ENCODE measurements at places on chromosomes 7 and 10.

- DNase-seq: no peak
Observed at GRCh38 chr10:131187274-131187673, 124.2 kb downstream of the TCERG1L start.

DNA sequence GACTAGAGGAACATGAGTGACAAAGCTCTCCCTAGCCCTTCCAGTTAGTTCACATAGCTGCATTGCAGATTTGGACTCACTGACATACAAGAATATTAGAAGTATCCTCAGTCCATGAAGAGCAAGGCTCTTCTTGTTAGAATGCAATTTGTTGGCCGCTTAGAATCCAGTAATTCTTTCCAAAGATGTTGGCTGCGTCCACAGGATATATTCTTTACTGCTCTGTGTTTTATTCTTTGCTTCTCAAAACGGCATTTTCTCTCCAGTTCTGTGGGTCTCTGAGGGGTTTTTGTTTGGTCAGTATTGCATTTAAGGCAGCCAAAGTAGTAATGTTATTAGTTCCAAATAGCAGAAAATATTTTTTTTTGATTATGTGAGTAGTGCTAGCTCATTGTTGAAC is 588.6 kb downstream of the DNAJB9 start:
- no peak for DNase-seq

- DNase-seq: no peak
Observed at GRCh38 chr7:46576950-46577349, 655.9 kb upstream of the IGFBP3 start.

- DNase-seq: no peak
Observed at GRCh38 chr7:36967387-36967786, 243.1 kb upstream of the AOAH start.

DNA sequence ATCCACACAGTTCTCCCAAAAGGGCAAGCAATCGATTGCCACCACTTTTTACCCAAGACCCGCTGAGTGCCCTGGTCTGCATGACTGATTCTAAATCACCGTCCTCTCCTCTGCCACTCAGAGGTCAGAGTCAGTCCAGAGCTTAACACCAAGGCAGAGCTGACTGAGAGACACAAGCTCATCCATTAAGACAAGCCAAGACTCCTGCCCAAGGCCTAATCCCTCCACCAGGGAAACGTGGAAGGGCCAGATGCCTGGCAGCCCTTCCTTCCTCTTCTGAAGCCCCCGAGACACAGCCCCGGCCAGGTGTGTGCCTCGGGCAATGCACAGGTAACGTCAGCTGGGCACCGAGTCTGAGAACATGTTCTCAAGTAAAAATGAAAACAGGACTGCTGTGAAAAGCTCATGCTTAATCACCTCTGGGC is 51.7 kb downstream of the DIP2C start:
- no peak for DNase-seq

DNA sequence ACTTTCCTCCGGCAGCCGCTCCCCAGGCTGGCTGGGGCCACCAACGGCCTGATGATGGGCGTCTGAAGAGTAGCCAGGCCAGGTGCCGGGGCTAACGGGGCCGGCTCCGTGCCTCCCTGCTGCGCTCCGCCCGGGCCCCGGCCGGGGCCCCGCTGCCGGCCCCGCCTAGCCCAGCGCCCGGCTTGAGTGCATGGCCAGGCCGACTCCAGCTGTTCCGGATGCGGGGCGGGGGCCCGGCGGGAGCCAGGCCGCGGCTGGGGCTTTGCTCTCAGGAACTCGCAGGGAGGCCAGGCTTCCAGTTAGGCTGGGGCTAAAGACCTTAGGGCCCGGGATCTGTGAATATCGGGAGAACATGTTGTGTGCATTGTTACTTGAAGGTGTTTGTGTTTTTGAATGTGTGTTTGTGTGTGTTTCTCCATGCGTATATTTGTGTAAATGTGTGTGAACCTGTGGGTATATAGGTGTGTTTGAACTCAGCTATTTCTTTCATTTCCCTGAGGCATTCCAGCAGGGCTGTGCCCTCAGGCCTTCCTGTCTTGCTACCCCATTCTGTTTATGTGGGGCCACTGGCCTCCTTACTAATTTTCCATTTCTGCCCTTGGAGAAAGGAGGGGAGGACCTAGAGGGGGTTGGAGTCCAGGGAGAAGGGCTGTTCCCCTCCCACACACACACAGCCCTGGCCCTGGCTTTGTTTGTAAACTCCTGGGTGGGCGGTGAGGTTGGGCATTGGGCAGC is 1.1 kb upstream of the LBX1 start:
- DNase-seq: peak; percentile 74

- no peak for DNase-seq
Observed at GRCh38 chr10:88067737-88068136, 204.3 kb downstream of the PTEN start.

DNA sequence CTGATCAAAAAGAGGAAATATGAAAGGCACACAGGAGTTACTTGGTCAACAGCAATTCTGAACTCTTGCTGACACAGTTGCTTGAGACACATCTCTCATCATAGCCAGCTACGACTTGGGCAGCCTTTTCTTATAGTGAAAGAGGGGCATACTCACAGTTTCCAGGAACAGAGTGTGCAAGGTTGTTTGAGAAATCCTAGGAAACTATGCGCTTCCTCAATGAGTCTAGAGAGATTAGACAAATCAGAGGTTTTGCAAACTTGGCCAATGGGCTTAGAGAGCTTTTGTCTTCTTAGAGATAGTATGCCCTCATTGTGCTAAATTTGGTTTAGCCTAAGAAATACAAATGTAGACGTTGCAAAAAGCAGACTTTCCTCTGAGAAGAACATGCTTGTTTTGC is 370.4 kb downstream of the HGF start:
- no peak for DNase-seq

DNA sequence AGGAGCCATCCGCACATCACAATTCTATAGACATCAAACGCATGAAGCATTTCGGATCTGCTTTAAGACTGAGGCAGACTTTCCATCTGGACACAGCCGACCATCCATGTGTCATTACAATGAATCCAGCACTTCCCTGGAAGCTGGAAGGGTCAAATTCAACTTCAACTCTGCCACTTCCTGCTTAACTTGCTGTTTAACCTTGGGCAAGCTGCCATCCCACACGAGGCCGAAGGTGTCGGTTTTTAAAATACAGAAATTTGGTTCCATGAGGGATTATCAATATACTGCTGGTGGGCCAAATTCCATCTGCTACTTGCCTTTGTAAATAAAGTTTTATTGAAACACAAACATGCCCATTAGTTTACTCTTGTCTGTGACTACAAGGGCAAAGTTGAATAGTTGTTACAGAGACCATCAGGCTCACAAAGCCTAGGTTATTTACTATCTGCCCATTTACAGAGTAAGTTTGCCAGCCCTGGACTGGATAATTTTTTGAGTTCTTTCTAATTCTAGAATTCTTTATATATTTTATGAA is 134.6 kb downstream of the FAM204A start:
- no peak for DNase-seq

GRCh38 chr10:132708936-132709335 is 77.0 kb downstream of the NKX6-2 start:
- no peak for DNase-seq

- peak; percentile 51 for DNase-seq
Observed at GRCh38 chr7:132251327-132251659, 325.0 kb downstream of the PLXNA4 start.

GRCh38 chr10:33412241-33412640 is 77.8 kb upstream of the NRP1 start:
- no peak for DNase-seq

- no peak for DNase-seq
Observed at GRCh38 chr7:157422279-157422678, 85.5 kb downstream of the DNAJB6 start.

- no peak for DNase-seq
Observed at GRCh38 chr10:4217653-4218052, 432.6 kb upstream of the KLF6 start.

GRCh38 chr7:106808967-106809635 is 56.0 kb upstream of the PIK3CG start:
- DNase-seq: no peak

GRCh38 chr7:112940314-112940732 is 146.3 kb downstream of the GPR85 start:
- DNase-seq: no peak

GRCh38 chr7:41809529-41809939 is 106.6 kb upstream of the INHBA start:
- DNase-seq: no peak

- no peak for DNase-seq
Observed at GRCh38 chr10:93652857-93653256, 40.5 kb downstream of the PDE6C start.

DNA sequence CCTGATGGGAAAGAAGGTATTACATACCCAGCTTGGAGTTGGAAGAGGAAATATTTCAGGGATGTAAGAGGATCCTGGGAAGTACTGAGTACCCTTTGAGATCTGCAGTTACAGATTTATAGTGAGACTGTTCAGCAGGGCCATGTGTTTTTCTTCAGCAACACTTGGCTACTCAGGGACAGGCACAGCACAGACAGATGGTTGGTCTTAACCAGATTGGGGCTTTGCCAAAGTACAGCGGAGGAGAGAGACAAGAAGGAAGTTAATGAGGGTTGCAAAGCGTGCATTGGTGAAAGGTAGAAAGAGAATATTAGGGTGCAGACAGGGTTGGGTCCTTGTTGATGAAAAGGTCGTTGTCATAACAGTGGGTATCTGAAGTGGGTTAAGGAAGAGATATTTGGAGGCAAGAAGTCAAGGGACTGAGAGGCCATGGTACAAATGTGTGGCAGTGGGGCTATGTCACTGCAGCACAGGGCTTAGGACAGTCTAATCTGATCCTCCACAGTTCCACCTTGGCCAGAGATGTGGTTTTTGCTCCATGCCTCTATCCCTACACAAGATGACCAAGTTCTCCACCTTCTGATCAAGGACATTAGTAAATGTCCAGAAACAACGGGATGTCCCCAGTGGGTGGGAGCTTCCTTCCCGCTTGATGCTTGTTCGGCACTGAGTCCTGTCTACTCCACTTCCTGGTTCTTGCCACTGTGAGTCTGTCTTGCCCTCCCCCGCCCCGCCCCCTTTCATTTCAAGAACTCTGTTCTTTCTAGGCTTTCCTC is 18.9 kb upstream of the DNAJC1 start:
- DNase-seq: peak; percentile 9

DNA sequence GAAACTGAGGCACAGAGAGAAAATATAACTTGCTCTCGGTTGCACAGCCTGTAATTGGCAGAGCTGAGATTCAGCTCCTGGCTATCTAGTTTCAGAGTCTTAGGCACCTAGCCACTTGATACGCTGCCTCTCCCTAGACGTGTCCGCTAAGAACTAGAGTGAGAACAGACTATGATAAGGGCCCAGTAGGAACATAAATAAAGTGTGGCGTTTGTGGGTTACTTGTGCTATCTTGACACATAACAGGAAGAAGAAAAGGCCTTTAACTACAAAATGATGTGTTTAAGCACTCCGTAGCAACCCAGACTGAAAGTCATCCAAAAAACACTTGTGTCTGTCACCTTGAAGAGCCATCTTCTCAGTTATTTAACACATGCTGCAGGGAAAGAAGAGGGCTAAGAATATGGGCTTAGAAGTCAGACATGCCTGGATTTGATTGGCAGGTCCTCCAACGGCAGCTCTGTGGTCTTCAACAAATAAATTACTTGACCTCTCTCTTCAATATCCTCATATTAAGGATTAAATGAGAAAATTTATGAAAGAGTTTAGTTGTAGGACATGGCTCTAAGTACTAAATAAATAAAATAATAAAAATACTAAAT is 96.2 kb downstream of the SGMS1 start:
- DNase-seq: no peak

DNA sequence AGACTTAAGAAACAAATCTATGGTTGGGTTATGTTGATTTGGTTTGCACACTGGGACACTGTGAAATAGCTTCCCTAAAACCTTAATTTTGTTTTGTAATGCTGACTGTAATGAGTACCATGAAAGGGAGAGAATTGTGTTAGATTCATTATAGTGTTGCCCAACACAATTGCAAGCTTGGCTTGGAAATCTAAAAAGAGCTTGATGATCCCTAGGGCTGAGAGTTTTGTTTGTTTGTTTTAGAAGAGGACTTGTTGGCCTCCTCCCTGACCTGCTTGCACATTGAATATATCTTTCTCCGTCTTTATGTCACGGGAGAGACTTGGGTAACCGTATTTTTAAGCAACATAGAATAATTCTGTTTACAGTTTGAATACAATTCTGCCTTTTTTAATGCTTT is 410.1 kb downstream of the ARL4A start:
- DNase-seq: no peak

DNA sequence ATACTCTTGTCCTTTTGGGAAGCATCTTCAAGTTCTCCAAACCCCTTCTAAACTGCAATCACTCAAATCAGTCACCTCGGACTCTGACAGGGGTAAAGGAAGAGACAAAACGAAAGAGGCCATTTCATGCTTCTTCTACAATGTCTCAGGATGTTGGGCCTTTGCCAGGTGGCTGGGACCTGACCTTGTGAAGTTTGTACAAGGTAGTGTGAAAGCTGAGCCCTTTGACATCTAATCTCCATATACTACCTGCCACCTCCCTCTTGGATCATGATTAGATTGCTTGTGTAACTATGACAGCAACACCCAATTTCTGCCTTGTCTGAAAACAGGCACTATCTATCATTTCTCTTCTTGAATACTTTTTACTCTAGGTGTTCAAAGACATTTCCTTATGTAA is 35.1 kb upstream of the PDLIM1 start:
- no peak for DNase-seq

GRCh38 chr7:147308539-147308938 is 1191.9 kb downstream of the CNTNAP2 start:
- DNase-seq: no peak

DNA sequence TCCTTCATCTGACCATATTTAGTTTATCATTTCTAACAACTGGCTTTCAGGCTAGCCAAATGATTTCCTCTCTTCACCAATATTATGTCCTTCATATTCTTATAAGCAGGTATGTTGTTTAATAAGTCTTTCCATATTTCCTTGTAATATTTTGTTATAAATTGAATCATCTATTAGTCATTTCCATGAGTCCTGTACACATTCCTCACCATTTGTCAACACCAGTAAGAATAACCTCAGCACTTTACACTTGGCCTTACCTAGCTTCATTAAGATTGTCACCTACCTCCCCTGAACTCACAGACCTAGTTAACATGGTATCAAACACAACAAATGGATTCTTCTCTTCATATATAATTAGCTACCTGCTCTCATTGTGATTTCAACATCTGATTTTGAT is 282.3 kb downstream of the SEMA3D start:
- no peak for DNase-seq

DNA sequence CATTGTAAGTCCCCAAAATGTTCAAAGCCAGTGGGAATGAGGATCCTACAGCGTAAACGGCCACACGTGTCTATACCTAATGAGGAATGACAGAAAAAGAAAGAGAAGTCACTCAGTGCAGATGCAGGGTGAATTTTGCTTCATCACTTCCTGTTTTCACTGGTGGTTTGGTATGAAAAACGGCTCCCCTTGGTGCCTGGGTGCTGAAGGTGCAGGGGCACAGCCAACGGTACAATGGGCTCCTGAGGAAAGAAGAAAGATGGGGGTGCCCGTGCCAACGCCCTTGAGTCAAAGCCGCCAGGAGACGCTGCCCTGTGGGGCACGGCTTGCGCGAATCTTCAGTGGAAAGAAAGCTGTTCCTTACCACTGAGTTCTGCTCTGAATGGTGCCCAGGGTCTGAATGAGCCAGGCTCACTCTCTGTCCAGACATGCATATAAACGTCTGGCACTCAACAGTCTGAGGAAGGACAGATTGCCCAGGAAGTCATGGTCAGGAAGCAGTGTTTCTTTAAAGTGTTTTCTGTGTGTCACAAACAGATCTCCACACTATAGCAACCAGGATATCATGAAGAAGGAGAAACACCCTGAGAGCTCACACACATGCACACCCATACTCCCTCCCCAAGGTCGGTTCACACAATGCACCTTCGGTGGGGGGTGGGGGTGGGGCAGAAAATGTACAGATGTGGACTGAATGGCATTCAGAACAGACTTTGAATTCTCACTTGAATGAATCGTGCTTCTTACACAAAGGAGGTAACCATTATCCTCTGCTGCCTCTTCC is 105.8 kb downstream of the ELMO1 start:
- no peak for DNase-seq
